CD4-positive, CD25-positive, alpha-beta regulatory T cell (primary cell): ENCODE measurements at places on chromosomes 1 and 21.

DNA sequence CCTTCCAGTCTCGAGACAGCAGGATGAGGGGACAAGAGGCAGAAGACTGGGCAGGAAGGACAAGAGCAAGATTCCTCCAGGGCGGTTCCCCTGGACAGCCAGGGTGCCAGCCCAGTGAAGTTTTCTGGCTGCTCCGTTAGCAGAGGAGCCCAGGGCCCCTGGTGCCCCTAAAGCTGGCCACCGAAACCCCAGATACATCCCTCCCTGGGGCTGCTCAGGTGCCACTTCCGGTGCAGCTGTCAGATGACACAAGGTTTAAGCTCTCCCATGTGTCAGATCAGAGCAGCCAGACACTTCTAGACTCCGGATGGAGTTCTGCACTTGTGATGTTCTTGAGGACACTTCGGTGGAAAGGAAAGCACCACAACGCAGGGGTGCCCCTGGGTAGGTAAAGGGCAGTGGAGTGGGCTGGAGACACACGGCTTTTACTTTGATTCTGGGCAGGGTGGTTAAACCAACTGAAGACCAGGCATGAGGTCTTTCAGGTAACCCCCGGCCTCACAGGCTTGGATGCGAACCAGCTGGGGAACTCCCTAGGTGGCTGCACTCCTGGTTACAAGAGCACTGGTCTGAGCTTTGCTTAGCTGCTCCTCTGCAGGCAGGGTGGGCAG is 85.7 kb downstream of the ITPKB start:
- peak; percentile 69 for DNase-seq

DNA sequence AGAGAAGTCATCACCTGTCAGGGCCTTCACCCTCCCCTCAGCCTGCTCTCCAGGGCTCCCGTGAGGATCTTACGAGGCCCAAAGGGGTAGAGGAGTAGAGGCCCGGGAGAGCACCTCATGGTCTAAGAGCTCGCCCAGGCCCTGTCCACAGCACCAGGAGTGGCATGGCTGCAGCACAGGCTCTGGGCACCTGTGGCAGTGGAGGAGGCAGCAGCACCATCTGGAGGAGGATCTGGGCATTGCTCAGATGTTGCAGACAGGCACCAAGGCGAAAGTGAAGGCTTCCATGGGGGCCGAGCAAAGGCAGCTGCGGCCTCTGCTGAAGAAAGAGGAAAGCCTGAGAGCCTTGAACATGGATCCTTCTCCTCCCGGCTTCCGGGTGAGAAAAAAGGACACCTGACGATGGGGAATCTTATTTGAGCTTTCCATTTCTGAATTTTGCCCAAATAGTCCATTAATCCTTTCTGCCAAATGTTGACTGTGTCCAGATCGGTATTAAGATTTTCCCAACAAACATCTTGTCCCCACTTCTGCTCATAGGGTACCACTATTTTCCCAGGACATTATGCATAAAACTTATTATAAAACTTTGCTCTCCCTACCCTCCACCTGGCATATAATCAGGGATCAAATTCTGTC is 604.7 kb downstream of the PTPRC start:
- peak; percentile 42 for DNase-seq

GRCh38 chr1:29210278-29211085 is 20.3 kb downstream of the MECR start:
- no peak for DNase-seq

DNA sequence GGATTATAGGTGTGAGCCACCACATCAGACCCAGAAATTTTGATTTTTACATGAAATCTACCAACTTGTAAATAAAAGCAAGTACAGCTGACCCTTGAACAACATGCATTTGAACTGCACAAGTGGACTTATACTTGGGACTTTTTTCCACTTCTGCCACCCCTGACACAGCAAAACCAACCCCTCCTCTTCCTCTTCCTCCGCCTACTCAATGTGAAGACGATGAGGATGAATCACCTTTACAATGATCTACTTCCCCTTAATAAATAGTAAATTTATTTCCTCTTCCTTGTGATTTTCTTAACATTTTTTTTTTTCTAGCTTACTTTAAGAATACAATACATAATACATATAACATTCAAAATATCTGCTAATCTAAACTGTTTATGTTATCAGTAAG is 17.5 kb upstream of the YRDC start:
- DNase-seq: no peak

DNA sequence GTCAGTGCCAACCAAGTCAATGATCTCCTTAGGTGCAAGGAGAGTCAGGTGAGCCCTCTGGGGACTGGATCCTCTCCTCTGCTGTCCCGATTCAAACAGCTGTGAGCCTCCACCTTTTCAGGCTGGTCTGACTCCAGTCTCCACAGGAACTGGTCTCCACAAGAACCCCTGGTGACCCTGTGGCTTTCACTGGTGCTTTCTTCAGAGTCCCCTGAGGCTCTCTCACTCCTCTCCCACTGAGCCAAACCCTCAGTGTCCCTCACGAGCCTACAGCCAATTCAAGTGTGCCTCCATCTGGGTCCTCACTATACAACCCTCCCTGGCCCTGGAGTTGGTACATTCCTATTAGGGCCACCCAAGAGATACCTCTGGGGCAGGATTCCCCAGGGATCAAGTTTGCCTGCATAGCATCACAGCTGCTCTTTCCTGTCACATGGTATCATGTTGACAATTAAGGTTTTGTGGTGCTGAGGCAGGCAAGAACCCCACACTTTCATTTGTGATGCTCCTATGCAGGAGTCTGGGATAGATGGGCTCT is 5.2 kb upstream of the NGF start:
- no peak for DNase-seq

GRCh38 chr21:24727803-24728440 is 879.4 kb downstream of the MRPL39 start:
- no peak for DNase-seq

- no peak for DNase-seq
Observed at GRCh38 chr1:48254254-48254653, 31.7 kb downstream of the SLC5A9 start.

DNA sequence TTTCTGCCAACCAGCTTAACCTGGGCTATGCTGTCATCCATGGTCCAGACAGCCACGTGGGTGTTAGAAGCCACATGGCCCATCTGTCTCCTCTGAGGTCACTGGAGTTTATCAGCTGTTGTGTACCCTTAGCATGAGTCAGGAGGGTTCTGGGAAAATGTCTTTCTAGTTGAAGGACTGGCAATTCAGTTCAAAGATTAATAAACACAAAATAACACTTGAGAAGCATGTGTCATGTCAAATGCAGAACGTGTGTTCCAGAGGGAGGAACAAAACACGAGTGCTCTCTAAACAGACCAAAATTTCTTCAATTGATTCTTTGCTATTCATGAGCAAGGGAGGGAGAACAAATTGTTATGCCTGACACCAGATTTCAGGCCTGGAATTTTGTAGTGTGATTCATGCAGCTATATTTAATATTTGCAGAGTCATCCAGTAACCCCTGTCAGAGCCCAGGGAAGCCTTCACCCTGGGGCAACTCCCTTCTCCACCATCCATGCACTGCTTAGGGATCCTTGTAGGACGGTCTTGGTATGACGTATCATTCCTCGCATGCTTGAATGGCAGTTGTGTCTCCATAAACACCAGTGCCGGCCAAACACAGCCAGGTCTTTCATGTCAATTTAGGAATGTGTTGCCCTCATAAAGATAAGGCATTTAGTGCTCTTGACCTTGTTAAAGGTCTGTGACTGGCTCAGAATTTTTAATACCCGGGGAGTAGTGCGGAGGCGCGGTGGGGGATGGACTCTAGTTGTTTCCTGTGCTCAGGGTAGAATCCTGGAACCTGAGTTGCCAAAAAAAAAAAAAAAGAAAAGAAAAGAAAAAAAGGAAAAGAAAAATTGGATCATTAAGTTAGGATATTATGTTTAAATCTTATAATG is 27.7 kb upstream of the DYRK1A start:
- DNase-seq: no peak

- DNase-seq: peak; percentile 47
Observed at GRCh38 chr1:44924835-44925464, 61.4 kb downstream of the EIF2B3 start.

DNA sequence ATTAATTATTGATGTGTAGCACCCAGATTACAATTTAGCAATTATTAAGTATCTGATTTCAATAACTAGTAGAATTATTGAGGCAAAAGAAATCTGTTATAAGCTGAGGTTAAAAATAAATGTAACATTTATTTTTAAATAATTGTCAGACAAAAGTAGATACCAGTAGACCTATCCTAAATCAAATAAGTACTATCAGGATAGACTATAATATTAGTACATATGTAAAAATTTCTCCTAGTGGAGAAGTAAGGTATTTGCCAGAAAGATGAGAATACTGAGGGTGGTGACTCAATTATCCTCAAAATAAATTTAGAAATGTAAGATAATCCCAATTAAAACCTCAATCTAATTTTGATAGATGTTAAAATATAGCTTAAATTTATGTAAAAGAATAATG is 377.8 kb upstream of the CHRM3 start:
- DNase-seq: no peak

GRCh38 chr1:85360730-85361493 is 84.5 kb upstream of the BCL10 start:
- DNase-seq: no peak

DNA sequence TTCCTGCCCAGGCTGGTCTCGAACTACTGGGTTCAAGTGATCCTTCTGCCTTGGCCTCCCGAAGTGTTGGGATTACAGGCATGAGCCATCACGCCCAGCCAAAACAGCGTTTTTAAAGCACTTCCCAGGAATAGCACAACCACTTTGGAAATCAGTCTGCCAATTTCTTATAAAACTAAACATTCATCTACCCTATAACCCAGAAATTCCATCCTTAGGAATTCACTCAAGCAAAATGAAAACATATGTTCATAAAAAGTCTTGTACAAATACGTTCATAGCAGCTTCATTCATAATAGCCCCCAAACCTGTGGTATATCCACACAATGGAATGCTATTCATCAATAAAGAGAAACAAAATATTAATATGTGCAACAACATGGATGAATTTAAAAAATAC is 36.1 kb downstream of the PHC2 start:
- DNase-seq: no peak

GRCh38 chr1:221664253-221664652 is 77.6 kb downstream of the DUSP10 start:
- no peak for DNase-seq

- peak; percentile 27 for DNase-seq
Observed at GRCh38 chr1:26203642-26204318, 13.4 kb downstream of the CATSPER4 start.

GRCh38 chr1:235161685-235162327 is 756 bp upstream of the RBM34 start:
- no peak for DNase-seq

GRCh38 chr1:205325334-205325884 is 3.9 kb upstream of the NUAK2 start:
- peak; percentile 34 for DNase-seq

DNA sequence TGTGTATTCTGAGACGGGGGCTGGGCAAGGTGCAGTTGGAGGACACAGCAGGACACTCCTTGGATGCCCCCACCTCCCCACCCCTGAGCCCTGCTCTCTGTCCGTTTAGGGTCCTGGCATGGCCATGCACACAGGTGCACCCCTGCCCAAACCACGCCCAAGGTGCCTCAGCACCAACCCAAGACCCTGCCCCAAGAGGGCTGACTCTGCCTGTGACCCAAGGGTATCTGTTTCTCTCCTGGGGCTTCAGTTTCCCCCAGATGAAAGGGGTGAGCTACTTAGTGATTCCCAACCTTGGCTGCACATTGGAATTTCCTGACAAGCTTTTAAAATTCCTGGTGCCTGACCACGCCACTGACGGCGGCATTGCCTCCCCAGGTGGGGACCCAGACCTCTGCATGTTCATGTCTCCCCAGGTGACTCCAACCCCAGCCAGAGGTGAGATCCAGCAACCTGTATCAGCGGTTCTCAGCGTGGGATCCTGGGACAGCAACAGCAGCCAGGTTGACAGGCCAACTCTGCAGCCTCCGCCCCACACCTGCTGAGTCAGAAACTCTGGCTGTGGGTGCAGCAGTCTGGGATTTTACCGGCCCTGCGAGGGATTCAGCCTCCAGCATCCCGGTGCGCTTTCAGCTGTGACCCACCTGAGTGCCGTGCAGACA is 483.4 kb downstream of the NPHP4 start:
- no peak for DNase-seq

GRCh38 chr1:153775458-153776327 is 486 bp downstream of the SLC27A3 start:
- peak; percentile 57 for DNase-seq

GRCh38 chr1:207313131-207313530 is 8.3 kb upstream of the CD55 start:
- no peak for DNase-seq

DNA sequence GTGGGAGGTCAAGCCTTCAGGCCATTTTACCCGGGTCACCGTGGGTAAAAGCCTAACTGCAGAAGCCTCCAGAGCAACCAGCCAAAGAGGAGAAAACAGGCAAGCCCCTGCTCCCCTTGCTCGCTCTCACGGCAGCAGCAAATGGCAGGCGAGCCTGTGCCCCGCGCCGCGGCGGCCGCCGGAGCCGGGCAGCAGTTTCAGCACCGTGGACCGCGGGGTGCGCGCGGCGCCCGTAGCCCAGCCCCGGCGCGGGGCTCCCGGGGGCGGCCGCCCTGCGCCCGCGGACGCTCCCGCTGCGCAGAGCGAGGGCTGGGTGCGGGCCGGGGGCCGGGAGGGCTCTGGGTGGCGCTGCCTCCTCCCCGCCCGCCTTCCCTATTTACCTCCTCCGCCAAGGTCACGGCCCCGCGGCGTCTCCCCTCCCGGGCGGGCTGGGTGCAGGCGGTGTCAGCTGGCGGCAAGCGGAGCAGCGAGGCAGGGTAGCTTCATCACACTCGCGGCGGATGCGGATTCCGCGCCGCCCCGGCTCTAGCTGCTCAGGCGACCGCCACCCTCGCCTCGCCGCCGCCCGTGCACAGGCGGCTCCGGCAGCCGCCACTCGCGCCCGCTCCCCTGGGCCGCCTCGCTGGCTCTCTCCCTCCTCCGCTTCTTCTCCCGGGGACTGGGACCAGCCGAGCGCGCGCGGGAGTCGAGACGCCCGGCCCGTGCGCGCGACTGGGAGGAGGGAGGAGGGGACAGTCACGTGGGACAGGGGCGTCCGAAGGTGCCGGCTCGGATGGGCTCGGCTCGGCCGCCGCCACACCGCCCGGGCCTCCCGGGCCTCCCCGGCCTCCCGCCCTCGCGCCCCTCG is at the start of gene RGS7:
Gene RGS7 (minus strand): TSS at position 687 of the 847 bp plus-strand sequence.
- DNase-seq: no peak
